ENCODE measurements at places on chromosomes 1 and 21.

GRCh38 chr21:38759413-38759812 is 46.3 kb upstream of the ETS2 start:
- DNase-seq = no peak

- no peak for DNase-seq
These were observed 1.2 kb upstream of the TSPAN2 start for GRCh38 chr1:115090540-115090939.

DNA sequence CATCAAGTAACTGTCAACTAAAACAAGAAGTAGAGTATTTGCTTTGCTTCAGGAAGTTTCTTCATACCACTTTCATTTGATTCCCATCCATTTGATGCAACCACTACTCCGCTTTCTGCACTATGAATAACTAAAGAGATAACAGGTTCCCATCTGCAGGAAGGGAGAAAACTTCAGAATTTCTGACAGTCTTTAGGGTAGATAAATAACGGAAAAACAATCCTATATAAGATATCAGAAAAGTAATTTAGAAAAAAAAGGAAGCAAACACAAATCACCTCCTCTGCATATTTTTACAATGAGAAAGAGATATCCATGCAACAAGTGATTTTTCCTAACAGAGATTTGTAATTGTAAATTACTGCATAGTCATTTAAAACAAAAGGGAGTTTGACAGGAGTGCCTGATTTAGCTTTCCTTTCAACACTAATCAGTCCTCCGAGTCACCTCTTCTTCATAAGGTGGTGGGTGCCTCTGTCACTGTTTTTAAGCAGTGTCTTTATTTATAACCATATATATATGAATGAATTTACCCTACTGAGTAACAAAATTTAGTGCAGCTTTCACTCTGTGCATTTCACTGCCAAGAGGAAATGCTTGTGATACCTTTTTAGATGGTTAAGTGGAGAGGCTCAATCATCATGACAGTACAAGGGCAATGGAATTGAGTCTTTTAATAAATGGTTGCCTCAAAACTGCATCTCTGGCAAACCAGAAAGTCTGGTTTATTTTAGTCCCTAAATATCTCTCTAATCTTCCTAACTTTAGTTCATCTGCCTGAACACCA is 1920.4 kb downstream of the MRPL39 start:
- DNase-seq = no peak

- no peak for DNase-seq
These were observed 279.5 kb downstream of the DSCAM start for GRCh38 chr21:40567501-40567900.

DNA sequence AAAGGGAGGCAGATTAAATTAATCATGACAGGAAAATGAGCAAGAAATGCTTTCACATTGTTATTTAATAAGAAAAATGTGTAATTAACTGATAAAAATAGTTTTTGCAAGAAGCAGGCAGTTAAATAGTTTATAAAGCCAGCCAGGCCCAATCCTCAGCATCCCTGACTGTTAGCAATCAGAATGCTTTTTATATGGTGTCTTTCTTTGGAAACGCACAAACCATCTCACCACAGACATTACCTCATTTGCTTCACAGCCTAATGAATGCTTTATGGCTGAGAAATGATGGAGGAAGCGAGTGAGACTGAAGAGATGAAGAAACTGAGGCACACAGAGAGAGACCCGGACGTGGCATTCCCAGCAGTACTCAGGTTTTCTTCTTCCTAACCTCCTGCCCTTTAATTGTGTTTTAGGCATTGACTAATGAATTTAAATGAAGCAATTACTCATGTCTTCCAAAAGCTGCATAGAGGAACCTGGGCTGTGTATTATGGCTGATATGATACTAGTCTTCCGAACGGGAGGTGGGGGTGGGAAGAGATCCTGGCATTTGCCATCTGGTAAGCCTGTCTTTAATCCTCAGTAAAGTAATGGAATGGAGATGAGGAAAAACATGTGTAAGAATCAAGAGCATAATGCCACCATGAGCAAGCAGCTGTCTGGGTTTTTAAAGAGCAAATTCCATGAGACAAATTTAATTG is 116.1 kb upstream of the LMO4 start:
- DNase-seq = no peak

DNA sequence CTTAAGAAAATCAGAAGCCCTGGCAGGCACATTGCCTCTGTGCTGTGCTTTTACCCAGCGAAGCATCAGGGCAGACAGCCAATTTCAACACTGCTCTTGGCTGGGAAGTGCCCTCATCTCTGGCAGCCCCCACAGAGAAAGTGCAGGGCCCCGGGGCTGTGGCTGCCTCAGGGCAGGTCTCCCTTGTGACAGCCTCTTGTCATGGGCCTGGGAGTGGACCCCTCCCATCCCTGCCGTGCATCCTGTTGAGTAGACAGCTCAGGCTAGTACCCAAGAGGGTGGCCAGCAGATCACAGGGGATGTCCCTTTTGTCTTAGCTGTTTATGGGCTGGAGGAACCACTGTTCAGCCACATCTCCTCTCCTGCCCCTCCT is 23.3 kb downstream of the TTC34 start:
- no peak for DNase-seq

- no peak for DNase-seq
These were observed 41.7 kb downstream of the PKNOX1 start for GRCh38 chr21:43015906-43016540.
